ENCODE measurements at places on chromosomes 2 and 18. TPM values are rescaled to one million over a fixed set of nuclear protein-coding genes. Genes with fewer than 3 reads are reported as not detected.

DNA sequence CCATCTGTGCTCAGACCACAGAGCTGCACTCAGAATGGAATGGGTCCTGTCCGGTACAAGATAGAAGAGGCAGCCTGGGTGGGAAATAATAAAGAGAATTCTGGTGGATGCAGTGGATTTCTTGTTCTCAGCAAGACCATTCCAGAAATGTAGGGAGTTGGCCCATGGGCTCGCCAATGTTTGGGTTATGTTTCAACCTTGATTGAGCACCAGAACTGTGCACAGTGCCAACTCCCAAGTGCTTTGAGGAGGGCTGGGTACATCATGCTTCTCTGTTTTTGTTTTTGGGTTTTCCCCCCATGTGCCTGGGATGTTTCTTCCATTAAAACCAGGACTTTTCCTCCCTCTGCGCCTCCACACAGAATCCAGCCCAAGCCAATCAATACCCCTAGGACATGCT is 304.1 kb downstream of the TNS1 start:
- DNase-seq, result no peak

DNA sequence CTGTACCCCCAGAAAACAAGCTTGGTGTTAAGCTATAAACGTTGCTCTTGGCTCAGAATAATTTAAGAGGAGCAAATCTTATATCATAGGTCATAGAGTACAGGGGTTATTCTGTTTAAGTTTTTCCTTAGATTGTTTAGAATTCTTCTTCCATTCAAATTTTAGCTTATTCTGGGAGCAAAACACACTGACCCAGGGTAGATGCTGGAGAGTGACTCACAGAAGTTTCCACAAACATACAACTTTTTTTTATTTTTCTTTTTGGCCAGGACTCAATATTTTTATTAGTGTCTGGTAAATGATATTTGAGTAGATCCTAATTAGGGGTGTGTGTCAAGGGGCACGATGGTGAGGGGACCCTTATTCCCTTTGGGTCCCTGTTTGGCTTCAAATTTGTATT is 71.5 kb upstream of the PSME4 start:
- peak; percentile 31 for DNase-seq

GRCh38 chr2:137091704-137092103 is 326.4 kb downstream of the THSD7B start:
- no peak for DNase-seq

Gene BCL11A
- 0.65 TPM for total RNA-seq

- DNase-seq, result no peak
These were observed 40.6 kb upstream of the ZC3H15 start for GRCh38 chr2:186445506-186445905.
